Endothelial cell (in vitro differentiated cells): ENCODE measurements at places on chromosomes 11 and 22. TPM values are rescaled to one million over a fixed set of nuclear protein-coding genes. Genes with fewer than 3 reads are reported as not detected.
A peak's percentile ranks its signal among the peaks of the same experiment; 100 is the strongest.

- no peak for DNase-seq
Measured at GRCh38 chr11:48017105-48017830, 36.9 kb downstream of the PTPRJ start.

DNA sequence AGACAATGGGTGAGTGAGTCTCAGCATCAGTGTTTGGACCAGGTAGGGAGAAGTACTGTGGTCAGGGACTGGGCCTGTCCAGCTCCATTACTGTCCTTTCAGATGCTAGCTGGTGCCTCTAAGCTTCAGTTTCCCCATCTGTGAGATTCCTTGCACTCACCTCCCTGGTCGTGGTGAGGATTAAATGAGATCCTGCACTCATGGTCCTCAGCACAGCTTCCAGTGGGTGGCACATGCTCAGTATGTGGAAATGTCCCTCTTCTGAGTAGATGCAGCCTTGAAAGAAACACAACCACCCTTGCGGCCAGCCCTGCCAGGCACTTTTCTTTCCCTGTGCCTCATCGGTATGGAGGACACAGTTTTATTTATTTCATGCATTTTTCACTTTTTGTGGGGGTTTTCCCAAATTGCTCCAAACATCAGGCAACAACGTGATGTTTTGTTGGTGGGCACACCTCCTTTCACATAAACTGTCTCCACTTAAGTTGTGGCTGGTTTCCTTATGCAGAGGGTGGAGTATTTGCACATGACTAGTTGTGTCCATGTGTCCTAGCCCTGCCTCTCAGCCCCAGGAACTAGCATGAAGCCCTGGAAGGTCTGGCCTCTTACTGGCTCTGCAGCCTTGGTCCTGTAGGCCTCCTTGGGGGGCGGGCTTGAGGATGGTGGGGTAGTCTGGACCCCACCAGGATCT lies 1.1 kb downstream of the LZTR1 start:
- no peak for DNase-seq

DNA sequence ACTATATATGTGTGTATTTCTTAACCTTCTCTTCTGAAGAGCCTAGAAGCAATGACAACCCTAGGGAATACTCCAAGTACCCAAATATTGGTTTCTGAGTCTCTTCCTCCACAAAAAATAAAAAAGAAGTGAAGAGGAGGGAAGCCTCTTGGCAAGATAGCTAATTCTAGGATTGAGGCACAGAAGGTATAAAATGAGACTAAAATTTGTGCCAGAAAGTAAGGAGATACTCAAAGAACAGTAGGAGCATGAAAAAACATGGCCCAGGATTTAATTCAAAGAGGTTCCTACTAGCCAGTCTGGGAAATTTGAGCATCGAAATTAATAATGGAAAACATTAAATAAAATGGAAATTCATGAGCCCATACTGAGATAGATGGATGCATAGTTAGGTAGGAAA lies 112.1 kb downstream of the PAX6 start:
- no peak for DNase-seq

DNA sequence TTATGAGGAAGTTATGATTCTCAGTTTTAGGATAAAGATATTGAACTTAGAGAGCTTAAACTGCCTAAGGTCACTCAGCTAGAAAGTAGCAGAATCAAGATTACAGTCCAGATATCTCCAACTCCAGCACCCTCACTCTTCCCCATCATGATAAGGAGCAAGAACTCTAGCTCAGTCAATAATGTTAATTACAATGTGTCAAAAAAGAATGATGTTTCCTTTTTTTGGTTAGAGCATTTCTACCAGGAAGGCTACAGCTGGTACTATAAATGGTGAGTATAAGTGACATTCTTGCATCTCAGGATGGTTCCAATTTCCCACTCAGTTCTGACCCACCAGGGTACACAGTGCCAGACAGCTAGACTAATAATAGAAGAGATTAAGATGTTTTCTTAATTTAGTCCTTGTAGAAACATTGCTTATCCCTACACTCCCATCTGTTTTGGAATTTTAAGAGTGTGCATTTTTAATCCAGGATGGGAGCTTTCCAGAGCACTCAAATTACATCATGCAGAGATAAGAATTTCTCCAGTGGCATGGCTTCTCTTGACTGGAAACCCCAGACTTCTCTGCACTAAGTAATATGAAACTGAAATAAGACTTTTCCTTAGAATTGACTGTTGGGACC lies 21.6 kb upstream of the BBOX1 start:
- DNase-seq: no peak

- no peak for DNase-seq
Measured at GRCh38 chr22:44496844-44497217, 1.2 kb downstream of the RTL6 start.

DNA sequence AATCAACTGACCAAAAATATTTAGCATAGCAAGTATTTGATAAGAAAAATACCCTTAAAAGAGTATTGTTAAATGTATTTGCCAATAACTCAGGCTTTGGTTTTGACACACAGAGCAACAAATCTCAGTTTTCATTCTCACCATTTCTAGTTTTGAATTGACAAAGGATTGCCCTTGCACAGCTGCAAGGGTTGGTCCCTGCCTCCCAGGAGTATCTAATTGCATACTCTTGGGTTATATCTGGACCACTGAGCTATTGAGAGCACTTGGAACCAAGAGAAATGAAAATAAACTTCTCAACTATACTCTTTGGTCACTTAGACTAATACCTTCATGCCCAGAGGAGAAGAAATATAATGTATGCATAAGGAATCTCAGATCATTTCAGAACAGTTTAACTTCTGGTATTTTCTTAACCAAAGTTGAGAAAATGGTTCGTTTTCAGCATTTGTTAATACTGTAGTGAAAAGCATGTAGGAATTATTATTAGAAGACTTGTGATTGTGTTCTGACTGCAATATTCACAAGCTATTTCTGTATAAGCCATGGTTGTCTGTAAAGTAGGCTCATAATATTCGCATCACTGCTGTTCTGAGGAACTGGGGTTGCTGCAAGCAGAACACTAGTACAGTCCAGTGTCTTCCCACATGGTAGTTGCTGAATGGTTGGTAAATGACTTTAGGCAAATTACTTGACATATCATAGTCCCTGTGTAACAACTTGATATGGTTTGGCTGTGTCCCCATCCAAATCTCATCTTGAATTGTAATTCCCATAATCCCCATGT lies 7.9 kb downstream of the C2CD3 start:
- no peak for DNase-seq

DNA sequence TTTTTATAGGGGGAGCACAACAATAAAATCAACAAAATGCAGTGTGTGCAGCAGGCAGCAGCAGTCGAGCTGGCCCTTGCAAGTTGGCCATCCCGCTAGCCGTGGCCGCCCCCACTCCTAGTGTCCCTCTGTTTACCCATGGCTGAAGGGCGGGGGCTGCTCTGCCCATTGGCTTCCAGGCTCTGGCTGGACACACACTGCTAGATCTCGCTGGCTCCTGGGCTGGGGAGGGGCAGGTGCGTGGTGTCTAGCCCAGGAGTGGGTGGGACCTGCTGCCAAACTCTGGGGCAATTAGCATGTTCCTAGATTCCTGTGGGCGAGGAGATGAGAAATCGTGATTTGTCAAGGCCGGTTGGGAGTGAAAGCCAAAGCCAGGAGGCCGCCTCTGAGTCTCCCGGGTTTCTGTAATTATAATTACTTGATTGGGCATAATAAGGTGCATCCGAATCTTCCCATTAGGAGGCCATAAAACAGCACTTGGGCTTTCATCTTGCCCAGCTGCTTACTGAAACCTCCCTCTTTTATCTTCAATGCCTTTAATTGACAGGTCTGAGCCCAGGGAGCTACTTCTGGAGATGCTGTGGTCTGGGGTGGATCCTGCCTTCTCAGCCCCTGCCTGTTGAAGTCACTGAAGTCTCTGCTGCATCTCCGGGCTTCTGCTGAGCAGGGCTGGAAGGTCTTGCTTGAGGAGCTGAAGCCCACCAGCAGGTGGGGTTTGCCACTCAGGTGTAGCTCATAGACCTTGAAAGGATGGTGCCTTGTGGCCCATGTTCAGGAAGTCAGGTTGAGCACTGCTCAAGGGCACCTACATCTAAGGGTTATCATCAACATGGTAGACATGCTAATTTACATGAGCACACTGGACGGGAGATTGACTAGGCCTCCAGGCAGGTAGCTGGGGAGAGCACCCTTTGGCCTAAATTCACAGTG lies 44.5 kb upstream of the DKK3 start:
- no peak for DNase-seq

- peak; percentile 82 for DNase-seq
Measured at GRCh38 chr22:41403532-41404318, 22.0 kb downstream of the TEF start.

- DNase-seq: no peak
Measured at GRCh38 chr11:10317776-10318526, 13.1 kb downstream of the ADM start.

GRCh38 chr11:63603180-63603518 lies 11.1 kb downstream of the PLAAT3 start:
- no peak for DNase-seq

- DNase-seq: no peak
Measured at GRCh38 chr11:111633248-111633647, 31.0 kb downstream of the SIK2 start.

CABP4 gene
- total RNA-seq: not detected

NAV2 gene
- total RNA-seq: 15.6 TPM

MRPL49 gene
- 40.2 TPM for total RNA-seq
